ENCODE measurements at places on chromosomes 6 and 20.

DNA sequence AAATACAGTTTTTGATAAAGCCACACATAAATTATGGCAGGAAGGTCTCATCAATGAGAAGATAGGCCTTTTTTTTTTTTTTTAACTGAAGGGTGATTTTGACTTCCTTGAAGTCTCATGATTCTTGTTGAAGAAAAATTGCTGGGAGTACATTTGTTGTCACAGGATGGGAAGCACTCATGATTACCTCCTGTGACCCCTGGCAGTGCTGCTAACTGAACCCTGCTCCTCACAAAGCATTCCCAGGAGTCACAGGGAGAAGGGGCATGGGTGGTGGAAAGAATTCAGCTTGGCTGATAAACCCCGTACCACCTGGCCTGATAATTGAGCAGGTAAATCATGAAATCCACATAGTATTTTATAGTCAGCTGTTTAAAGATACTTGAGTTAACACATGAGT, 86.9 kb downstream of the CD109 start:
- no peak overlapping the region for H3K4me3 ChIP-seq
- no peaks in the 10 kb centered on the region for H3K4me1 ChIP-seq
- DNase-seq, result no peak
- no peaks in the 10 kb centered on the region for H3K27me3 ChIP-seq
- no peak overlapping the region for H3K27ac ChIP-seq
- peaks cover 34% of the 10 kb centered on the region for H3K36me3 ChIP-seq

DNA sequence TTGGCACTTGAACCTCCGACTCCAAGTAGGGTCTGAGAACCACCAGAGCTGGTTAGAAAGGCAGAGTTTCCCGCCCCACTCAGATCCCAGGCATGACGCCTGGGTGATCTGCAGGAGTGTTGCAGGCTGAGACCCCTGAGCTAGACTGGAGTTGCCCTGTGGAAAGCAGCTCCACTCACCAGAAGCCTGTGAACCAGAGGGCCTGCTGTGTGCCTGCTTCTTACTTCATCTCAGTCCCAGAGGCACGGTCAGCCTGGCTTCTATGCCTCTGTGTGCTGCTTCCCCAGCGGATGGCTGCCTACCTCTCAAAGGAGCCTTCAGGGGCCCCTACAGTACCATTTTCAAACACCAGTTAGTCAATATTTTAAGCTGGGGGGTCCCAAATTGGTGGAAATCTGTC, 15.6 kb upstream of the CCN6 start:
- no peak for DNase-seq
- peaks cover 63% of the 10 kb centered on the region for H3K4me1 ChIP-seq
- H3K4me3 ChIP-seq, result no peak overlapping the region
- peak overlapping the region; percentile 90 for H3K27ac ChIP-seq
- H3K36me3 ChIP-seq, result no peaks in the 10 kb centered on the region

GRCh38 chr20:8271727-8272126, 139.7 kb downstream of the PLCB1 start:
- H3K27ac ChIP-seq, result no peak overlapping the region
- H3K4me3 ChIP-seq, result no peak overlapping the region
- H3K4me1 ChIP-seq, result no peaks in the 10 kb centered on the region
- no peaks in the 10 kb centered on the region for H3K36me3 ChIP-seq
- H3K27me3 ChIP-seq, result no peaks in the 10 kb centered on the region
- DNase-seq, result no peak

- H3K36me3 ChIP-seq, result no peaks in the 10 kb centered on the region
- H3K4me3 ChIP-seq, result no peak overlapping the region
- H3K27ac ChIP-seq, result no peak overlapping the region
- H3K27me3 ChIP-seq, result no peaks in the 10 kb centered on the region
These were observed 390.2 kb upstream of the MAN1A1 start for GRCh38 chr6:119739769-119740168.

DNA sequence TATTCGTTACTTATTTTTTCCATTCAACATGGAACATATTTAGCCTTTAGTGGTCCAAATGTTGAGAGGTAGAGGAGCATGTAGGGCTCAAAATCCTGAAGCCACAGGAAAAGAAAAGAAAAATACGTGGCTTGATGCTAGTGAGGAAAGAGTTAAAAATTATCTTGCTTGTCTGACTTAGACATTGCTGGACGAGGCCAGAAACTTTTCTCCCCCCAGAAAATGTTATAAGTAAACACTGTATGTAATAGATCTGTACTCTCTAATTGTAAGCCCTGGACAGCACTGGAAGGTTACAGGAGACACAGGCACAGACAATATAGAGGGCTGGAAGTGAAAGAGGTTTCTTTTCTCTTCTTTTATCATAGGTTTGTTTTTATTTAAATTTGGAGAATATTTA, 165.6 kb downstream of the ZFP64 start:
- DNase-seq, result no peak
- no peak overlapping the region for H3K27ac ChIP-seq
- H3K27me3 ChIP-seq, result no peaks in the 10 kb centered on the region
- no peaks in the 10 kb centered on the region for H3K36me3 ChIP-seq

- H3K27ac ChIP-seq, result no peak overlapping the region
- no peaks in the 10 kb centered on the region for H3K4me1 ChIP-seq
- no peaks in the 10 kb centered on the region for H3K27me3 ChIP-seq
- no peaks in the 10 kb centered on the region for H3K36me3 ChIP-seq
- no peak for DNase-seq
- no peak overlapping the region for H3K4me3 ChIP-seq
These were observed 38.7 kb upstream of the SLC17A4 start for GRCh38 chr6:25715794-25716193.

DNA sequence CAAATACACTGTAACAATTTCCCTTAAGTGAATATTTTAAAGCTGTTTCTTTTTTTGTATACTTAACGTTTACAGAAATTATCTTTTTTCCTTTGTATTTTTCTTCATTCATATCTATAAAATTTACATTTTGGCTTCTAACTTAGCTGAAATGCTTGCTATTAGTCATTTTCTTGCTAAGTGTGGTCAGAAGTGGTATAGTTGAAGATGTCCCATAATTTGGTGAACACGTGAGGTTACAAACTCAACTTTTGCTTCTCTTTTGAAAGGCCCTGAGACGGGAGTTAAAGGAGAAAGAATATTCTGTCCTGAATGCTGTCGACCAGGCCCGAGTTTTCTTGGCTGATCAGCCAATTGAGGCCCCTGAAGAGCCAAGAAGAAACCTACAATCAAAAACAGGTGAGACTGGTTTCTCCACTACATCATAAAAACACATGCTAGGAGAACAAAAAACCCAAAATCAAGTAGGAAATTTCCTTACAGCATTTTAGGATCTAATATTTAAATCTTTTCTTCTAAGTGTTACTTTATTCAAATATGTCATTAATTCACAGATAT, 445.0 kb downstream of the UTRN start:
- H3K4me1 ChIP-seq, result peaks cover 5% of the 10 kb centered on the region
- H3K36me3 ChIP-seq, result peaks cover 19% of the 10 kb centered on the region
- no peak overlapping the region for H3K27ac ChIP-seq
- no peak for DNase-seq

DNA sequence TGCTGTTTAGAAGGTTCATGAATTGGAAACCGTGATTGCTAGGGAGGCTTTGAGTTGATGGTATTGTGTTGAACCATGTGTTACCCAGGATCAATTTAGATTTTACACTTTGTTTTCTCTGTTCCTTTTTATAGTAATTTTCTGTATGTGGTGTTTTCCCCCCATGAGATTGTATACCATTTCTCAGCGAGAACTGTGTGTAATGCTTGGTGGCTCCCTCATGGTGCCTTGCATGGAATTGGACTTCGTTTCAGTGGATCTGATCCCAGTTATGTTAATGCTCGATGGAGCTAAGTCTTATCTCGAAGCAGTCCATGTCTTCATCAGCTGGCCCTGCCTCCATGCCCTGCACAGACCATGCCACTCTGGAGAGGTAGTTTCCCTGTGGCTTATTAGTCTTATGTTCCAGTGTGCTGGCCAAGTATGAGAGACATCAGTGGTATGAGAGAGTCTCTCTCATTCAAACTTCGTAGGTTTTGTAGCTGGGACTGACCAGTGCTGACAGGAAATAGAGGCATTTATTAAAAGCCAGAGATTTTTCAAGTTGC, 18.7 kb downstream of the PTPN1 start:
- H3K36me3 ChIP-seq, result no peaks in the 10 kb centered on the region
- no peaks in the 10 kb centered on the region for H3K27me3 ChIP-seq
- H3K27ac ChIP-seq, result no peak overlapping the region
- H3K4me1 ChIP-seq, result peaks cover 56% of the 10 kb centered on the region

GRCh38 chr6:148502083-148502772, 159.6 kb downstream of the SASH1 start:
- no peak for DNase-seq
- peak overlapping the region; percentile 89 for H3K27ac ChIP-seq
- H3K4me1 ChIP-seq, result peaks cover 47% of the 10 kb centered on the region
- no peaks in the 10 kb centered on the region for H3K27me3 ChIP-seq

- H3K36me3 ChIP-seq, result no peaks in the 10 kb centered on the region
- peak overlapping the region; percentile 88 for H3K27ac ChIP-seq
- no peaks in the 10 kb centered on the region for H3K27me3 ChIP-seq
These were observed 64.8 kb downstream of the FAM50B start for GRCh38 chr6:3913958-3914337.

GRCh38 chr6:39169448-39170344, 54.7 kb upstream of the SAYSD1 start:
- peaks cover 11% of the 10 kb centered on the region for H3K27me3 ChIP-seq
- no peak overlapping the region for H3K4me3 ChIP-seq
- H3K27ac ChIP-seq, result peak overlapping the region; percentile 51
- peak; percentile 87 for DNase-seq
- no peaks in the 10 kb centered on the region for H3K36me3 ChIP-seq

- H3K27me3 ChIP-seq, result no peaks in the 10 kb centered on the region
- H3K4me1 ChIP-seq, result peaks cover 44% of the 10 kb centered on the region
- peak overlapping the region; percentile 97 for H3K4me3 ChIP-seq
- peak; percentile 81 for DNase-seq
- H3K27ac ChIP-seq, result peak overlapping the region; percentile 93
- no peaks in the 10 kb centered on the region for H3K36me3 ChIP-seq
These were observed 504 bp downstream of the B4GALT5 start for GRCh38 chr20:49712996-49713752.

- H3K27me3 ChIP-seq, result no peaks in the 10 kb centered on the region
- no peaks in the 10 kb centered on the region for H3K36me3 ChIP-seq
- DNase-seq, result no peak
- H3K4me3 ChIP-seq, result no peak overlapping the region
- H3K4me1 ChIP-seq, result peaks cover 42% of the 10 kb centered on the region
These were observed 80.1 kb upstream of the PTPRK start for GRCh38 chr6:128600397-128600951.

DNA sequence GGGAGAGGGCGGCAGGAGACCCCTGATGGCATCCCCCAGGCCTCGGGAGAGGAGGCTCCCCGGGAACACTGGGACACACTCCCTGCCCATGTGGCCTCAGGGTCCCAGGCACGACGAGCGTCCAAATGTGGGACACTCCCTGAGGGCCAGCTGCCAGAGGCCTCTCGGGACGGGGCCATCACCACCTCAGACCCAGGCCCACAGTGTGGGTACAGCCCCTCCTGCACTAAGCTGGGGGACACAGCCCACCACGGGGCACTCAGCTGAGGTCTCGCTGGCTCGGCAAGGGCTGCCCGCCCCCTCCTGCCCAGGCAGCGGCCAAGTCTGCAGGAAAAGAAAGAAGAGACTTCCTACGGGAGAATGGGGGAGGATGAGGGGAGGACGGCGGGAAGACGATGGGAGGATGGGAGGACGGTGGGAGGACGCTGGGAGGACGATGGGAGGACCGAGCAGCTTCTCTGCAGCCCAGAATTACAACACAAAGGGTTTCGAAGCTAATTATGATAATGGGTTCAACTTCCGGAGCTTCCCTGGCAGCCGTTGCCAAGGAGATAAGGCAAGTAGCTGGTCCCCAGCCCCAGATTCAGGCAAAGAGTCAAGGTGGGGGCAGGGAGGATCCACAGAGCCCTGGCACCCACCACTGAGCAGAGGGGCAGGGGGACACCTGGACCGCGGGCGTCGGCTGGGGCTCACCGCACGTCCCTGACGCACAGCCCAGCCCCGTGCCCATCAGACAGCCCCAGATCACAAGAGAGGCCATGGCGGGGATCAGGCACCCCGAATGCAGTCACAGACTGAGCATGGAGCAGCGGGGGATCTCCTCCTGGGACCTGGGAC, 17.5 kb downstream of the KCNQ2 start:
- peaks cover 21% of the 10 kb centered on the region for H3K4me1 ChIP-seq
- H3K36me3 ChIP-seq, result no peaks in the 10 kb centered on the region
- H3K27ac ChIP-seq, result no peak overlapping the region

- H3K27ac ChIP-seq, result no peak overlapping the region
- H3K4me1 ChIP-seq, result peaks cover 14% of the 10 kb centered on the region
- no peaks in the 10 kb centered on the region for H3K36me3 ChIP-seq
- no peaks in the 10 kb centered on the region for H3K27me3 ChIP-seq
These were observed 115.9 kb upstream of the BMP2 start for GRCh38 chr20:6651561-6651960.

GRCh38 chr6:165915022-165915770, 252.2 kb upstream of the PDE10A start:
- H3K4me3 ChIP-seq, result no peak overlapping the region
- DNase-seq, result no peak
- H3K36me3 ChIP-seq, result no peaks in the 10 kb centered on the region

DNA sequence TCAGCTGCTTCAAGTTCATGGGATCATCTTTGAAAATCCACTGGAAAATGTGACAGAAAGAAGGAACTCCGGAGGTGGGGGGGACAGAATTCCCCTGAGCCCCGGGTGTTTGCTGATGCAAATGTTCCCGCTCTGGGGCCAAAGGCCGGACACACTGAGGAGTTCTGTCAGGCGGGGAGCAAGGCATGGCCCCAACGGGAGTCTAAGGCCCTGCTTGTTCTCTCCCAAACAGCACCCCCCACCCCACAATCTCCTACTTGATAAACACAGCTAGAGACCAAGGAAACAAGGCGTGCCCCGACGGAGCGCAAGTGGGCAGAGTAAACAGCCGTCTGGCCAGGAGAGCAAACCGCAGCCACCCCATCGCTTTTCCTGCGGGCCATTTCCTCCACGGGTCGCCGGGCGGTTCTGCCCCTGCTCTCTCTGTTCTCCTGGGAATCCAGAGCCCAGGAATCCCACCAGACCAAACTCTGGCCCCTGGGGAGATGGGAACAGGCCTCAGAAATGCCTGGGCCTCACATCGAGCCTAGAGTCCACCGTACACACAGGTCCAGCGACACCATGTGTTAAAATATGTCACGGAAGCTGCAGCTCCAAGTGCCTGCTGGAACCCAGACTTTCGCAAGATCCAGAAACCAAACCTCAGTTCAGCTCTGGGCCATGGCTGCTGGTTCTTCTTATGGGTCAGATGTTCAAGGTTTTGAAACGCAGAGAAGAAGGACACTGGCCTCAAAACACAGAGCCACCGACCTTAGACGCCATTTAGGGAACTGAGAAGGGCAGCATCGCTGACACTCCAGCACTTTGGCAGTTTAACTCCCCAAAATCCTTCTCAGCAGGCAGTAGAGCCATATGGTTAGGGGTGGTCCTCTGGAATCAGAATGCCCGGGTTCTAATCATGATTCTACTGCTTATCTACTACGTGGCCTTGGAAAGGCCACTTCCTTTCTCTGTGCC, 104.2 kb downstream of the PREX1 start:
- peak overlapping the region; percentile 87 for H3K27ac ChIP-seq
- H3K27me3 ChIP-seq, result no peaks in the 10 kb centered on the region
- H3K4me3 ChIP-seq, result no peak overlapping the region
- H3K36me3 ChIP-seq, result no peaks in the 10 kb centered on the region
- DNase-seq, result no peak

All from suprapubic skin (tissue), 4 donors.